Stimulated activated CD8-positive, alpha-beta memory T cell treated with anti-CD3 and anti-CD28 coated beads, Interleukin-4, amount 100 ng/mL, for 1 hour (primary cell): ENCODE measurements at places on chromosomes 4 and X.

DNA sequence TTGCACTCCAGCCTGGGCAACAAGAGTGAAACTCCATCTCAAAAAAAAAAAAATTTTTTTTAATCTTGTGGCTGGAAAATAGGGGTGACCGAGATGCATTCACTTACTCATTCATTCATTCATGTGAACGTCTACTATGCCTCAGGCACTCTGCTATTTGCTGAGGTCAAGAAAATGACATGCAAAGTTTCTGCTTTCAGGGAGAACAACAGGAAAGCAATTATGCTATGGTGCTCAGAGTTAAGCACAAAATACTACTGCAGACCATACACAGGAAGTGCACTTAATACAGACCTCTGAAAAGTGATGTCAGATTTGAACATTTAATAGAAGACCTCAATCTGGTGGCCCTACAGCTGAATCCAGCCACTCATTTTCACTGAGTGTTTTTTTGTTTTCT lies 59.6 kb upstream of the DUSP21 start:
- DNase-seq = no peak

DNA sequence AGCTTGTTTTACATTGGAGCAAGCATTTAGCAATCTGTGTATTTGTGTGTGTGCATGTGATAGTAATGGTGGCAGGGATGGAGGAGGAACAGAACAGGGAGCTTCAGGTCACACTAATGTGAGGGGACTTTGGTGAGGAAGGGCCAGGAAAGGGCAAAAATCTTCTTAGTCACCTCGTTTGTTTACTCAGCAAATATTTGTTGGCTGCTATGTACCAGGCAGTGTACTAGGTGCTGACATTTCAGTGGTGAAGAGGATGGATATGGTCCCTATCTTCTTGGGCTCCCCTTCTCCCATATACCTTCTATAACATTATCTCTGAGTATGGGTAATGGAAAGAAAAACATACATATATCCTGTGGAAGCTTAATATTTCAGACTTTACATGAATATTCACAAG lies 48.5 kb upstream of the HDAC8 start:
- no peak for DNase-seq

GRCh38 chr4:151690164-151690870 lies 70.5 kb downstream of the GATB start:
- DNase-seq = no peak

DNA sequence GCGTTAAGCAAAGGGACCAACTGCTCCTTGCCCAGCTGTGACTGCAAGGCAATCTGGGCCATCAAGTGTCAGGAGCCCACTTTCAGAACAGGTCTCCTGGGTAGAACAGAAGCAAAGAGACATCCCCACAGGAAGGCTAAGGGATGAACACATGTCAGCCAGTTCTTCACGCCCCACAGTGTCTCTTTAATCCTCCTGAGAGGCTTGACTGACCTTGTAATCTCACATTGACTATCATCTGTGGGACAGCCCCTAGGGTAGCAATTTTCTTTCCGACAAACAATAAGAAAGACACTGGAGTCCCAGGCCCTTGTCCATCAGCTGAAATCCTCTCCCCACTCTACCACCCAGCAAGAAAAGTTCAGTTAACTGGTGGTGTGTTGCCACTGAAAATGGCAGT lies 1.0 kb downstream of the CHRDL1 start:
- no peak for DNase-seq

GRCh38 chr4:121392426-121393086 lies 11.7 kb upstream of the QRFPR start:
- no peak for DNase-seq

- DNase-seq = no peak
Observed at GRCh38 chr4:41172786-41173185, 41.6 kb downstream of the APBB2 start.

GRCh38 chrX:57178605-57179004 lies 41.4 kb upstream of the SPIN2A start:
- no peak for DNase-seq

DNA sequence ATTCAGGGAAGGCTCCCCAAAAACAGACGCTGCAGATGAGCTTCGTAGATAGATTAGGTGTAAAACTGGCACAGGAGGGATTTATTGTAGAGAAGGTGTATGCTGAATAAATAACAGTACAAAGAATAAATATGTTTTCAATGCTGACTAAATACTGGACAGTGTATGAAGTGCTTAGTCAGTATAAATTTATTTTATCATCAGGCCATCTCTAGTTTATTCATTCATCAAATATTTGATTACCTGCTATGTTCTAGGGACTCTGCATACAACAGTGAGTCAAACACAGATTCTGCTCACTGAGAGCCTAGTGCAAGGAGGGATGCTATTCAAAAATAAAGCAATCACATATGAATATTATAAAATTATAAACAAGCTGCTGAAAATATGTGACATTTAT lies 63.6 kb upstream of the TSPAN5 start:
- no peak for DNase-seq
